ENCODE measurements at places on chromosomes 4 and X. TPM values are rescaled to one million over a fixed set of nuclear protein-coding genes. Genes with fewer than 3 reads are reported as not detected.

Gene PNMA5
- not detected for total RNA-seq

Gene S100G
- not detected for total RNA-seq

Gene GRK4
- 3.8 TPM for total RNA-seq

Gene P2RY4
- not detected for total RNA-seq

Gene GSX2
- not detected for total RNA-seq

Gene TCEAL2
- not detected for total RNA-seq

Gene MAGEC3
- total RNA-seq, result not detected

Gene CNGA1
- 0.42 TPM for total RNA-seq

Gene TRAPPC11
- total RNA-seq, result 70.9 TPM

Gene MAGEA12
- not detected for total RNA-seq

Gene RAB9B
- total RNA-seq, result 0.78 TPM

Gene SUPT20HL2
- not detected for total RNA-seq

Gene KLB
- total RNA-seq, result not detected

Gene PPEF2
- not detected for total RNA-seq

Gene FRMD7
- total RNA-seq, result 0.05 TPM

Gene MUC7
- not detected for total RNA-seq

Gene PAGE1
- total RNA-seq, result not detected

Gene DCLK2
- 10.1 TPM for total RNA-seq

Gene CACNA1F
- total RNA-seq, result not detected

Gene PDE5A
- total RNA-seq, result 25.5 TPM
